Ovary (tissue), 10 donors: ENCODE measurements at places on chromosomes 4 and X.
A peak's percentile ranks its signal among the peaks of the same experiment; 100 is the strongest.

- peak; percentile 79 for DNase-seq
Measured at GRCh38 chrX:72714478-72714916, 391 bp upstream of the PHKA1 start.

DNA sequence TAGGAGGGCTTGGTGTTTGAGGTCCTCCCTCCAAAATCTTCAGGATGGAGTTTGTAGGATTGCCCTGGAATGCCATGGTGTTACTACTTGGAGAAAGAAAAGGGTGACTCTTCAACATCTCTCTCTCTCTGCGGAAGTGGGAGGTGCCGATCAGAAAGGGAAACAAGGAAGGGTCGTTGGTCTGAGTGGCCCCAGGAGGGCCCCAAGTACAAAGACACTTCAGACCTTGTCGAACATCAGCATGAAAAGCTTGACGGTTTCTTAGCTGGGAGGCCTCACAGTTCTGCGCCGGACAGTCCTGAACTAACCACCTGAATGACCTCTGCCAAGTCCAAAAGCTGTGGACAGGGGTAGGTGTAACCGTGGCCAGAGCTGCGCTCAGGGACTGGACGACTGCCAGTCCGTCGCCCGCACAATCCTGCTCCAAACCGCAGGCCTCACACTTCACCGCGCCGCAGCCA, 646 bp upstream of the GSX2 start:
- no peak for DNase-seq

- no peak for DNase-seq
Measured at GRCh38 chr4:1277667-1278665, 11.7 kb upstream of the MAEA start.

DNA sequence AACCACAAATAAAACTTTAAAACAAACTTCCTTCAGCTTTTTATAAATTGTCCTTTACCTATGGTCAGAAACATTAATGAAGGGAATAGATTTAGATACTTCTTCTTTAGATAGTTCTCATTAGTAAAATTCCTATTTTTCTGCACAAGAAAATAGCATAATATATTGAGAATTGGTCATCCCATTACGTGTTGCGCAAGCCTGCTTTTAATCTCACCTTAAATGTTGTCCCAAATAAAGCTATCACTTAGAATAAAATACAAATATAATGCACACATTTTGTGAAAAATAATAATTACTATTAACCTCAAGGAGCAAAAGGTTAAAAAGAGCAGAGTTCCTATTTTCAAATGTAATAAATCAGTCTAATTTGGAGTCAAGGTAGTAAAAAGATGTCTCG, 95.2 kb upstream of the TTC29 start:
- no peak for DNase-seq

DNA sequence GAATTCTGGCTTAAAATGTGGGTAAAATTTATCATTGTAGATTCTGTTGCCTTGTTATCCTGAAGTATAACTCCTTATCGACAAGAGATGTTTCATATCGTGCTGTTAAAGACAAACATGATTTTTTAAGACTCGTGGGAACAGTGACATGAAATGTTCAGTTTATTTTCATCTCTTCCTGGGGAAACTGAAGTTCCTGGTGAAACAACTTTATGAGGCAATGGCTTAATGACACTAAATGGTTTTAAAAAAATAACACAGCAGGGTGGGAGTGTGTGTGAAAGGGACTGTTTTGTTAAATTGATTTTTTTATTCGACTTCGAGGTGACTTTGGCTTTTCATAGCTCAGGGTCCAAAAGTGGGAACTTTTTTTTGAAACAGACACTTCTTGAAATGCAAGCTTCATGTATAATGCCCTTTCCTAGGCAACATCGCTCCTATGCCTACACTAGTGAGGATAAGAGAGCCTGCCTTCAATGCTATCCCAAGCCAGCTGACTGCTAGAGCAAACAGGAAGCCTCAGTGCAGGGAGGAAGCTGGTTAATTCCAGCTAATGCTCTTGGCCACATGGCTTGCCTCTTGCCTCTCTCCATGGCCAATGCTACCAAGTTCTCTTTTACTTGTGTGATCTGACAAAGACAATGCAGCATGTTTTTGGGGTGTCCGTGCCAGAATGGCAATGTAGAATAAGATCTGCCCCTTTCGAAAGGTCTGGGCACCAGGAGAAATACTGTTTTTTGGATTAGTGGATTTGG, 80.9 kb upstream of the PLAC1 start:
- DNase-seq, result no peak

- DNase-seq, result no peak
Measured at GRCh38 chr4:169367826-169368225, 97.1 kb upstream of the SH3RF1 start.

DNA sequence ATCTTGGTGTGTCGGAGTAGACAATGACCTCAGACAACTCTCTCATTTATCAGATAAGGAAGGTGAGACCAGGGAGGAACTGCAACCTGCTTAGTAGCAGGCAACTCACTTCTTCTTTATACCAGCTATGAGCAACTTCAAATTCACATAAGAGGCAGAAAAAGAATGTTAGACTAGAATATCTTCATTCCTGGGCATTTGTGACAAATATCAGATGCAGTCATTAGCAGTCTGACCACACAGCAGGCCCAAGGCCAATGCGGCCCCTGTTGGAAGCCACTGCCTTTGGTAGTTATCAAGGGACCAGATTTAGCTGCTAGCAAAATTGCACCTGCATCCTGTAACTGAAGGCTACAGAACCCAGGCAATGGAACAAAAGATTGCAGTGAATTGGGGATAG, 219.2 kb upstream of the RASGEF1B start:
- DNase-seq, result no peak

DNA sequence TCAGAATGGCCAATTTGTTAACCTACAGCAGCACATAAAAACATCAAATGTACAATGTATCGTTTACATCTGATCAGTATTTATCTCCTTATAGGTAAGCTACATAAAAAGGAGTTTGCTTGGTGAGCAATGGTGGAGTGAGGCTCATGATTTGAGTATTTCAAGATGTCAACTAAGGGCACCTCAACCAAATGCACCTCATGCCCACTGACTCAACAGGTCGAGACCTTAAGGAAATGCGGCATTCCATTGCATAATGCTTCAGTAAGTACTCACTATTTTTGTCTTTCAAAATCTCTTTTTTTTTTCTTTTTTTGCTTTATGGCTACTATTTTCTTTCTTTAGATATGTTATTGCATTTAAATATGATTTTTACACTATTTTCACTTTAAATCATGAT, 181.0 kb upstream of the TLL1 start:
- DNase-seq, result no peak

- peak; percentile 46 for DNase-seq
Measured at GRCh38 chrX:68832101-68832416, 3.2 kb downstream of the EFNB1 start.

DNA sequence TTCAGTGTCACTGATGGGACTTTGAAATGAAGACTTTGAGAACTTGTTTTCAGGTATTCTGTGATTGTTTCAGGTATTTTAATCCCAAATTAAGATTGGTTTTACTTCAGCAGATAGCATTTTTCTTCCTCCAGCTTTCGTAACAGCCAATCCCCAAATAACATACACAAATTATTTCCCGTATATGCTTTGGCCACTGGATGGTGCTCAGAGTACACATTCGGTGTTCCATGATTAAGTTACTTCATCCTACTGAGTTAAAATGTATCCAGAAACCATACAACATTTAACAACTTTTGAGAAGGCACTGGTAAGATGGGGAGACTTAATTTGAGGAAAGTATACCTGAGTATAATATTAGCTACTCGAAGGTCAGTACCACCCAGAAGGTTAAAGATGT, 233.4 kb upstream of the FAM47A start:
- no peak for DNase-seq

DNA sequence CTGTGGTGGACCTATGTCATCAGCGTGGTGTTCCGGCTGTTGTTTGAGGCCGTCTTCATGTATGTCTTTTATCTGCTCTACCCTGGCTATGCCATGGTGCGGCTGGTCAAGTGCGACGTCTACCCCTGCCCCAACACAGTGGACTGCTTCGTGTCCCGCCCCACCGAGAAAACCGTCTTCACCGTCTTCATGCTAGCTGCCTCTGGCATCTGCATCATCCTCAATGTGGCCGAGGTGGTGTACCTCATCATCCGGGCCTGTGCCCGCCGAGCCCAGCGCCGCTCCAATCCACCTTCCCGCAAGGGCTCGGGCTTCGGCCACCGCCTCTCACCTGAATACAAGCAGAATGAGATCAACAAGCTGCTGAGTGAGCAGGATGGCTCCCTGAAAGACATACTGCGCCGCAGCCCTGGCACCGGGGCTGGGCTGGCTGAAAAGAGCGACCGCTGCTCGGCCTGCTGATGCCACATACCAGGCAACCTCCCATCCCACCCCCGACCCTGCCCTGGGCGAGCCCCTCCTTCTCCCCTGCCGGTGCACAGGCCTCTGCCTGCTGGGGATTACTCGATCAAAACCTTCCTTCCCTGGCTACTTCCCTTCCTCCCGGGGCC, 1.2 kb downstream of the GJB1 start:
- DNase-seq, result no peak

- DNase-seq, result no peak
Measured at GRCh38 chrX:2486476-2487133, 14.2 kb downstream of the DHRSX start.

DNA sequence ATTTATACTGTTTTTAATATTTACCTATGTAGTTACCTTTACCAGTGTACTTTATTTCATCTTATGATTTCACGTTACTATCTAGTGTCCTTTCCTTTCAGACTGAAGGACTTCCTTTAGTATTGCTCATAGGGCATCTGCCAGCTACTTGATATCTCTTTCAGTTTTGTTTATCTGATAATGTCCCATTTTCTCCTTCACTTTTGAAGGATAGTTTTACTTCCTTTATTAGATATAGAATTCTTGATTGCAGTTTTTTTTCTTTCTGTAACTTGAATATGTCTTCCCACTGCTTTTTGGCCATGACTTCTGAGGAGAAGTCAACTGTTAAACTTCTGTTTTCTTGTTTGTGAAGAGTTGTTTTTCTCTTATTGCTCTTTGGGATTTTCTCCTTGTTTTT, 69.4 kb upstream of the MAGED1 start:
- DNase-seq, result no peak

DNA sequence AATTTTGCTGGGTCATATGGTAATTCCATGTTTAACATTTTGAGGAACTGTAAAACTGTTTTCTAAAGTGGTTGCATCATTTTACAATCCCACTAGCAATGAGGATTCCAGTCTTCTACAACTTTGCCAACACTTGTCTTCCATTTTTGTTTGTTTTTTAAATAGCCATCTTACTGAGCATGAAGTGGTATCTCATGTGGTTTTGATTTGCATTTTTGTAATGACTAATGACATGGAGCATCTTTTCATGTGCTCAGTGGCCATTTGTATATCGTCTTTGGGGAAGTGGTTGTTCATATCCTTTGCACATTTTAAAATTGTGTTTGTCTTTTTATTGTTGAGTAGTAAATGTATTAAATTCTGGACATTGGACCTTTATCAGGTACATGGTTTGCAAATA, 94.7 kb downstream of the TMEM131L start:
- DNase-seq, result no peak

DNA sequence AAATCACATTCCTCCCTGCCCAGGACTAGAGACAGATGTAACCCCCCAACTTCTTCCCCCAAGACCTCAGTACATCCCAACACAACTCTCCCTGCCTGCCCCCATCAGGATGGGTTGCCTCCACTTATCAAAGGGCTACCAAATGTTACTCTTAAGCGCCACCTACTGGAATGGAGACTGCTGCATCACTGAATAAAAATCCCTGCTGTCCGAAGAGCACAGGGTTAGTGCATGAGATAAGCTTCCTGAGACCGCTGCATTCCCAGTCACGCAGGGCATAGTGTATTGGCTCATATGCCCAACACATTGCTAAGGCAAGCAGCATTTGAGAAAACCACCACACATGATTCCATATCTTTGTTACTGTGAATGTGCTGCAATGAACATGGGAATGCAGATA, 544.5 kb downstream of the PPP4R3C start:
- DNase-seq, result no peak

- no peak for DNase-seq
Measured at GRCh38 chr4:113300471-113300928, 251.0 kb downstream of the ANK2 start.

GRCh38 chrX:118761939-118762707, 34.7 kb downstream of the IL13RA1 start:
- no peak for DNase-seq

GRCh38 chr4:84019626-84020025, 479.5 kb downstream of the NKX6-1 start:
- no peak for DNase-seq

GRCh38 chr4:128544272-128544671, 256.7 kb upstream of the PGRMC2 start:
- no peak for DNase-seq

- DNase-seq, result no peak
Measured at GRCh38 chr4:40850496-40850895, 100.7 kb downstream of the NSUN7 start.

GRCh38 chrX:2712890-2713840, 22.1 kb downstream of the CD99 start:
- no peak for DNase-seq

- no peak for DNase-seq
Measured at GRCh38 chrX:101079736-101080270, 1.1 kb downstream of the TMEM35A start.

- peak; percentile 62 for DNase-seq
Measured at GRCh38 chr4:152352622-152353116, 183.2 kb downstream of the FBXW7 start.

DNA sequence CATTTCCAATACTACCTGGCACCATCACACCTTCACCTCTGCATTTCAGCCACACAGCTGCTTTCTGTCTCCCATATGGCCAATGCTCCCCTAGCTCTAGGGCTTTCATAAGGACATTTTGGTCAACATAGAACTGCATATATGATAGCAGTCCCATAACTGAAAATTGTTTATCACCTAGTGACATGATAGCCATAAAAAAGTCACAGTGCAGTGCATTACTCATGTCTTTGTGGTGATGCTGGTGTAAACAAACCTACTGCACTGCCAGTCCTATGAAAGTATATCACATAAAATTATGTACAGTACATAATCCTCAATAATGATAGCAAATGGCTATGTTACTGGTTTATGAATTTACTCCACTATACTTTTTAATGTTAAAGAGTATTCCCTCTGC, 221.0 kb downstream of the NAF1 start:
- DNase-seq, result no peak

- DNase-seq, result no peak
Measured at GRCh38 chr4:178823673-178824295, 1381.5 kb upstream of the AGA start.

GRCh38 chr4:7279902-7280301, 87.6 kb downstream of the SORCS2 start:
- DNase-seq, result no peak

GRCh38 chr4:57605376-57605775, 495.2 kb upstream of the IGFBP7 start:
- no peak for DNase-seq
